ENCODE measurements at places on chromosomes 6 and 20. TPM values are rescaled to one million over a fixed set of nuclear protein-coding genes. Genes with fewer than 3 reads are reported as not detected.

TP53TG5 gene
- total RNA-seq, result under 0.01 TPM

BTNL2 gene
- not detected for total RNA-seq

SLCO4A1 gene
- 0.09 TPM for total RNA-seq

SOX18 gene
- not detected for total RNA-seq

STMN3 gene
- 2.3 TPM for total RNA-seq

EYA2 gene
- total RNA-seq, result 0.14 TPM

SLPI gene
- 2.6 TPM for total RNA-seq

KIAA1755 gene
- total RNA-seq, result 1.9 TPM

SDC4 gene
- 98.4 TPM for total RNA-seq

CASP8AP2 gene
- total RNA-seq, result 7.8 TPM

CYP21A2 gene
- not detected for total RNA-seq

NKAIN2 gene
- not detected for total RNA-seq

TXLNB gene
- total RNA-seq, result 0.46 TPM

DIDO1 gene
- total RNA-seq, result 25.6 TPM

F13A1 gene
- not detected for total RNA-seq

PI16 gene
- 0.43 TPM for total RNA-seq

C6orf118 gene
- not detected for total RNA-seq

HLA-DQA1 gene
- not detected for total RNA-seq

DPPA5 gene
- total RNA-seq, result not detected

PTCRA gene
- not detected for total RNA-seq

SIGLEC1 gene
- total RNA-seq, result not detected

LY6G6F gene
- total RNA-seq, result not detected

SLC17A9 gene
- 9.4 TPM for total RNA-seq

PDYN gene
- not detected for total RNA-seq

GMDS gene
- 5.2 TPM for total RNA-seq

TGM3 gene
- total RNA-seq, result not detected

FBXO30 gene
- 20.8 TPM for total RNA-seq

EPPIN gene
- not detected for total RNA-seq

PRDM1 gene
- 1.2 TPM for total RNA-seq
